CD4-positive, alpha-beta T cell treated with Interleukin-21 for 1 hour (primary cell): ENCODE measurements at places on chromosomes 1 and 21.

GRCh38 chr1:107622535-107622934 lies 342.4 kb downstream of the VAV3 start:
- no peak for DNase-seq

- DNase-seq = no peak
Observed at GRCh38 chr1:178928976-178929375, 58.1 kb upstream of the ANGPTL1 start.

GRCh38 chr1:69497441-69498221 lies 70.1 kb upstream of the LRRC7 start:
- DNase-seq = no peak

DNA sequence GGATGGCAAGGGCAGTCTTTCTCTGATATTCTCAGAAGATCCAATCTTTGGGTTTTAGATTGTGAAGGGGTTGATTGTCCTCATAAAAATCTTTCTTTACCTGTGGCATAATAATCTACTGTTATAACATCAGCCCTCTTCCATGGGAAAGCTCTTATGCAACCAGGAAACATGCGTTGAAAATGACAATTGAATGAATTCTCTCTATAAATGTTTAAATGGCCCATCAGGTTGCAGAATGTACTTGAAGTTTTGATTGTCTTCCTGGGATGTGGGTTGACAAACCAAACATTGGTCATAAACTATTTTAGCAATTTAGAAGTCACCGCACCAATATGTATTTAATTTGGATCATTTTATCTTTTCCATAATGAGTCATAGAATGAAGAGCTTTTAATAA lies 31.7 kb upstream of the ITLN1 start:
- DNase-seq = no peak

DNA sequence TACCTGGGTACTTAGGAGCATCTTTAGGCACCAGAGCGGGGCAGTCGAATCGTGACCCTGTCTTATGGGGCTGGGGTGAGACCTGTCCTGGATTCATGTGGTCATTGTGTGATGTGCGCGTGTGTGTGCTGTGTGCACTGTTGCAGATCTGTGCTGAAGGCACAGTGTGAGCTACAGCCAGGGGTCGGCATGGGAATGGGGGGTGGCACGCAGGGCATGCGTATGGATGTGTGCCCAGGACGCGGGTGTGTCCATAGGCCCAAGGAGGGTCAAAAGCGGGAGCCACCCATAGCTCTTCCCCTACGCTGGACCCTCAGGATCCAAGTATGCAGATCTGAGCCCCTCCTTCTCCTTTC lies 14.6 kb downstream of the PTPRF start:
- DNase-seq = no peak

DNA sequence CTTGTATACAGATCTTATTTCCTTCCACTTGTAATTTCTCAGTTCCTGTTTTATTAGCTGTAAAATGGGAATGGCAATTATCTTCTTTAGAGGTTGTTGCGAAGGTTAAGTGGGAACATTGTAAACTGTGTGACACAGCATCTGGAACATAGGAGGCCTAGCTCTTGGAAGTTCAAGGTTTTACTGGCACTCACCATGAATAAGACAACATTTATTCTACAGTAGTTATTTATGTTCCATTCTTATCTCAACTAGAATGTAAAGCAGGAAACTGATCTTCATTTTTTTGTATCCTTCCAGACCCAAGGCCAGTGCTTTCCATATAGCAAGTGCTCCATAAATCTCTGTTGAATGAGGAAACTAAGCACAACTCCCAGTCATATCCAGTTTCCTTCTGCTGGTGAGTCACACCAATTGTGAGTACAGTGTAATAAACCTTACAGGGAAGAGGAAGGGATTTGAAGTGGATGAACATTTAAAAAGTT lies 1.4 kb downstream of the BCL10 start:
- DNase-seq = no peak

GRCh38 chr1:3061981-3062615 lies 6.9 kb upstream of the PRDM16 start:
- no peak for DNase-seq

DNA sequence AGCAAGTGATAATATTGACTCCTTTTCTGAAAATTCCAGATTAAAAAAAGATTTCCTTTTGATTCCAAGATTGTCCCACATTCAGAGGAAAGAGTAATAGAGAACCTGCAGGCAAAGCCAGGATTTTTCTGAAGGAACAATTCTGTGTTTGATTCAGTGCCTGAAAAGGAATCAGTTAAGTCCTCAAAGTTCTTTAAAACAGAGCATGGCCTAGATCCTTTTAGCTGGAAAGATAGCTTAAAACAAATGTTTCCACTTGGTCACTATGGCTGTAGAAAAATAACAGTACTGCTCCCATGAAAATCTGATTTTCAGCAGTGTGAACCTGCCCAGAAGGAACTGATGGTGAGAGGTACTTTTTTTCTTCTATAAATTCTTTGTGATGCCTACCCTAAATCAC lies 41.8 kb downstream of the HS2ST1 start:
- DNase-seq = no peak

GRCh38 chr1:221284028-221284427 lies 404.8 kb downstream of the HLX start:
- no peak for DNase-seq

DNA sequence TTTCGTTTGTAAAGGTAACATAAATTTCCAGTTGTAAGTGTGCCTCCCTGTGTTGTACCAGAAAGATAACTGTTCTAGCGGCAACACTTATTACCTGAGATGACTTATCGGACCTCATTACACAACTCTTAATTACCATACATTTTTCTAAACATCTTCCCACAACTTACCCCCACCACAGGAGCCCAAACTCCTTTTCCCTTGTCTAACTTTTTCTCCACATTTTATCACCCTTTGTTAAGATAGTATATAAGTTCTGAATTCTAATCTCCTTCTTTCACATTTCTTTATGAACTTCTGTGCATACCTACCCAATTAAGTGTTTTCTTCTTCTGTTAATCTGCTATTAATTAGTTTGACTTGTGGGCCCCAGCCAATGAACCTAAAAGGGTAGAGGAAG lies 143.7 kb upstream of the CAMK1G start:
- DNase-seq = no peak

- no peak for DNase-seq
Observed at GRCh38 chr1:14294006-14294405, 304.5 kb upstream of the KAZN start.

GRCh38 chr1:82143108-82143833 lies 342.5 kb downstream of the ADGRL2 start:
- no peak for DNase-seq

GRCh38 chr1:213570487-213570886 lies 417.3 kb upstream of the PROX1 start:
- DNase-seq = no peak

DNA sequence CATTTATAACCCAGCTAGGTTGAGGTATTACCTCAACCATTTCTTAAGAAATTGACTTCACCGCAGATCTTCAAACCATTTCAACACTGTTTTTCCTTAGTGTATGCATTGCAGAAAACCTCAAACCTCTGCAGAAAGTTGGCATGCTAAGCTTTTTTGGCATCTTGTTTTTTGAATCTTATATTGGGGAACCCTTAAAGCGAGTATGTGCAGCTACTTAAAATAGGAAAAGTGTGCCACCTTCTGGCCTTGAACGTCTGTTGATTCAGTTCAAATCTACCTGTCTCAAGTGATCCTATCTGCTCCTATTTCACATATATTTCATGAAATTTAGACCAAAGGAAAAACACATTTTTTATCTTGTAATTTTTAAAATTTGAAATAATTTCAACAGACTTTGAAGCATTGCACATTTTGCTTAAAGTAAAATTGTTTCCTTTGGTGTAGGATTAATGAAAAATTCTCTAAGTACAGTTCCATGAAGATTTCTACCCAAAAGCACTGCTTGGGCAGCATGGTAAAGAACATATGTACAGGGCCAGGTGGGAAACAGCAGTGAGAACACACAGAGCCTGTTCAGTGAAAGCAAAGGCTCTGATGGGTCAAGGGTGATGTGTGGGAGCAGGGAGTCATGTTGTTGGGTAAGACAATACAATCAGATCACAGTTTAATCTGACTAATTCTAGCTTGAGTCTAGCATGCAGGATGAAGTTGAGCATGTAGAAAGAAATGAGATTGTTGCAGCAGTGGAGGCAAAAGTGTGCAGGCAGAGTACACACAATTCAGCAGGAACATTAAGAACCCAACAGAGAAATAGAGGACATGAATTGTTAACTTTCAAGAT lies 17.2 kb downstream of the HENMT1 start:
- peak; percentile 78 for DNase-seq

GRCh38 chr1:88731475-88732269 lies 47.6 kb downstream of the PKN2 start:
- DNase-seq = no peak

GRCh38 chr1:101198842-101199636 lies 37.8 kb upstream of the S1PR1 start:
- no peak for DNase-seq

- DNase-seq = no peak
Observed at GRCh38 chr1:197737916-197738315, 37.4 kb downstream of the DENND1B start.

DNA sequence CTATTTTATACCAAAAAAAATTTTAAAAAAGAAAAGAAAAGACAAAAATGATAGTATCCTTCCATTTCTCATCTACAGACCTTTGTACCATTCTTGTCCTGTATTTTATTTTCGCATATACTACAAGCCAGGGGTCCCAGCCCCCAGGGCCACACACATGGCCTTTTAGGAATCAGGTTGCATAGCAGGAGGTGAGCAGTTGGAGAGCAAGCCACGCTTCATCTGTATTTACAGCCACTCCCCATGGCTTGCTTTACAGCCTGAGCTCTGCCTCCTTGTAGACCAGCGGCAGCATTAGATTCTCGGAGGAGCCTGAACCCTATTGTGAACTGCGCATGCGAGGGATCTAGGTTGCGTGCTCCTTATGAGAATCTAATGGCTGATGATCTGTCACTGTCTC lies 39.8 kb downstream of the RASSF5 start:
- no peak for DNase-seq

GRCh38 chr1:109790735-109791494 lies 27.2 kb upstream of the EPS8L3 start:
- DNase-seq = peak; percentile 81

GRCh38 chr1:203672346-203672745 lies 45.7 kb downstream of the ATP2B4 start:
- peak; percentile 56 for DNase-seq

DNA sequence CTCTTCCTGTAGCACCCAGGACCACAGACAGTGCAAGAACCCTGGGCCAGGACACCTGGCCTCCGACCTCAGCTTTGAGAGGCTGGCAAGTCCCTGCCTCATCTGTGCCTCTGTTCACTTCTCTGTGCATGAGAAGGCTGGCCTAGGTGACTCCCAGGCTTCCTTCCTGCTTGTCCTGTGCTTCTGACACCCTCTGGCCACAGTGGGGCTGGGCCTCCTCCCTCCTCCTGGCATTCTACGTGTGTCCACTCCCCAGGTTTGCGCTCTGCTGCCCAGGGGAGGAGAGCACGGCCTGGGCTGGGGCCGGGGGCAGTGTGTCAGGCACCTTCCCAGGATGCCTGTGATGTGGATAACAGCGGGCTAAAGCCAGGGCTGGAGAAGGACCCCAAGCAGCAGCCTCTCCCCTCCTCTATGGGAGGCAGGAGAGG lies 30.3 kb upstream of the PKP1 start:
- DNase-seq = no peak

GRCh38 chr1:243440406-243440805 lies 184.6 kb downstream of the SDCCAG8 start:
- DNase-seq = no peak

- DNase-seq = no peak
Observed at GRCh38 chr1:108627256-108627655, 33.6 kb downstream of the HENMT1 start.

GRCh38 chr1:156298852-156299357 lies at the start of gene VHLL:
TSS of gene VHLL (minus strand) at chr1:156299307. CDS start at chr1:156299189, 118 bp downstream.
- no peak for DNase-seq

- DNase-seq = no peak
Observed at GRCh38 chr1:86914601-86914997, at the start of gene HS2ST1. TSS of gene HS2ST1 (plus strand) at chr1:86914635.

- no peak for DNase-seq
Observed at GRCh38 chr1:97827887-97828286, 92.9 kb downstream of the DPYD start.

DNA sequence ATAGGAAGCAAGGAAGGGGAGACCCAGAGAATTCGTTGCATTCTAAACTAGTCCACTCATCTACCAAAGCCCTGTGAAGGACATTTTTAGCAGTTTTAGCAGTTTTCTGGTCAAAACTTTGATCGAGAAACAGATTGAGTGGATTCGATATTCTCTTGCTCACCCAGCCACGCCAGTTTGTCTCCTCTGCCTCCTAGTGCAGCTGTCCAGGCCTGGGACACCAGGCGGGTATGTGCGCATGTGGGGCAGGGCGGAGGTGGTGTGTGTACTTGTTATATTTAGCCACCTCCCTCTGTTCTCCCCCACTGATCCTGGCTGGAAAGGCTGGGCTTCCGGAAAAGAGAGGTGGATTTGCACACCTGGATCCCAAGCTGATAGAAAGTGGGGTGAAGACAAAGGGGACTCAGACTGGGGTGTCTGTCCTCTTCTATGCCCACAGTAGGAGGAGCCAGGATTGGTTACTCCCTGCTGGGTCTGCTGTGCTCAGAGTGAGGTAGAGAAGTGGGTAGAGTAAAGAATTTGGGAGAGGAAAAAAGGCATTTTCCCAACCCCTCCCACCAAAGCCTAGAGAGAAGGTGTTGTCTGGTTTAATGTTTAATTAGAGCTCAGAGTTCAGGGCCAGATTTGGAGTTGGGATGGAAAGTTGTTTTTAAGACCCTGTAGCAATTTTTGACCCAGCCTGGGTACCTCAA lies 3.8 kb downstream of the LMNA start:
- DNase-seq = peak; percentile 35
